Heart right ventricle (tissue), 16 donors: ENCODE measurements at places on chromosomes 12 and 14.

DNA sequence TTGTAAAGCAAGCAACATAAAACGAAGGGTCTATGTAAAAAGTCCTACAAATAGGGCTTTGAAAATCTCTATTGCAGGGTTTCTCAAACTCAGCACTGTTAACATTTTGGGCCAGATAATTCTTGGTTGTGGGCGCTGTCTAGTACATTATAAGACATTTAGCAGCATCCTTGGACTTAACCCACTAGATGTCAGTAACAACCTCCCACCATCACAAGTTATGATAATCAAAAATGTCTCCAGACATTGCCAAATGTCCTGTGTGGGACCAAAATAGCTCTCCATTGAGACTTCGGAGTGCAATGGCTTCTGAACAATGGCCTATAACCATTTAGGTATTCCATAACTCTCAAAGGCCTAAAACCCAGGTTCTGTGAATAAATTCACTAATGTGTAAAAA, 22.9 kb upstream of the DHRS7 start:
- DNase-seq: no peak

- DNase-seq: no peak
These were observed 47.6 kb upstream of the OVCH1 start for GRCh38 chr12:29545102-29545467.

GRCh38 chr12:16385782-16386646, 38.6 kb downstream of the MGST1 start:
- peak; percentile 16 for DNase-seq

- no peak for DNase-seq
These were observed 26.2 kb upstream of the TUNAR start for GRCh38 chr14:95850429-95850828.

GRCh38 chr14:105181549-105182295, 610 bp upstream of the NUDT14 start:
- DNase-seq: no peak

GRCh38 chr12:54355104-54355815, 9.0 kb downstream of the GPR84 start:
- DNase-seq: no peak

DNA sequence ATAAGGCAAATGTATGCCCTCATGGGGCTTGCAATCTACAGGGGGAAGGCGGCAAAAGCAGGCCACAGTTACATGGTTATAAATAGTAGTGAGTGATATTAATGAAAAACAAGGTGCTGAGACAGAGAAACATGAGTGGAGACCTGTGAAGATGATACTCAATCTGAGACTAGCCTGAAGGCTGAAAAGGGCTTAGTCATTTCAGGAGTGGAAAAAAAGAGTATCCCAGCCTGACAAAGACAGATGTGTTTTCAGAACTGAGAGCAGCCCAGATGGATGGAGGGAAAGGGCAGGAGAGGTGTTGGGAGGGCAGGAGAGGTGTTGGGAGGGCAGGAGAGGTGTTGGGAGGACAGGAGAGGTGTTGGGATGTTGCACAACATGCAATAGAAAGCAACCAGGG, 181.9 kb downstream of the C12orf42 start:
- DNase-seq: no peak

DNA sequence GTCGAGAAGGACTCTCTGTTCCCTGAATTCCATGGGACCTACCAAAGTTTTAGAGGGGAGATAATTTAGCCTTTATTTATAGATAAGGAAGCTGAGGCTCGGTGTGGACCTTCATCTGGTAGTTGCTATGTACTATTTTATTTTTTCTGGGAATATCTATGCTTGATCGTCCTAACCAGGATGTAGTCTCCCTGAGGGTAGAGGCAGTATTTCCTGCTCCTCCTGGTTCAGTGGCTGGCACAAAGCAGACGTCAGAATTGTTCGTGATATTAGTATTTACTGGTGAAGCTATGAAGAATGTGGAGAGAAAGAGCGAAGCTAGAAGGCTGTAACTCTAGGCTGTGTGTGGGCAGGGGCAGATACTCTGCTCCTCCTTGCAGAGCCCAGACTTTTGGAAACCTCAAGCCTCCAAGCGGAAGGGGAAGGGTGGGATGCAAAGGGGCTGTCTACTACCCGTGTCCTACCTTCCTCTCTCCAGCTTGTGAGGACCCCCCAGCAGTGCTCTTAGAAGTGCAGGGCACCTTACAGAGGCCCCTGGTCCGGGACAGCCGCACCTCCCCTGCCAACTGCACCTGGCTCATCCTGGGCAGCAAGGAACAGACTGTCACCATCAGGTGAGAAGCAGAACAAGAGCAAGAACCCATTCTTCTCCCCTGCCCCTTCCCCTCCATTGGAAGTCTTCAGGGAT, 1.4 kb downstream of the LRP10 start:
- DNase-seq: no peak

GRCh38 chr14:89509891-89510290, 92.9 kb upstream of the FOXN3 start:
- DNase-seq: no peak

GRCh38 chr12:25959071-25959961, 834 bp downstream of the RASSF8 start:
- DNase-seq: peak; percentile 60

DNA sequence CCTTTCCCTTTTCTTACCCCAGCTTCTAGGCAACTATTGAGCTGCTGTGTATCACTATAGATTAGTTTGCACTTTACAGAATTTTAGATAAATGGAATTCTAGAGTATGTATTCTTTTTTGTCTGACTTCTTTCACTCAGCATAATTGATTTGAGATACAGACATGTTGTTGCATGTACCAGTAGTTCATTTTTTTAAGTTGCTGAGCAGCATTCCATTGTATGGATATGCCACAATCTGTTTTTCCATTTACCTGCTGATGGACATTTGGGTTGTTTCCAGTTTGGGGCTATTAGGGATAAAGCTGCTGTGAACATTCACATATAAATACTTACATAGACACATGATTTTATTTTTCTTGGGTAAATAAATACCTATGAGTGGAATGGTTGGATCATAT, 135.7 kb downstream of the IGF1 start:
- no peak for DNase-seq

- DNase-seq: no peak
These were observed 43.0 kb upstream of the NTF3 start for GRCh38 chr12:5388581-5389535.

GRCh38 chr14:28766469-28766955, at the start of gene FOXG1:
FOXG1 (plus strand) TSS chr14:28766787; CDS start chr14:28767280, 493 bp downstream.
- DNase-seq: no peak

- no peak for DNase-seq
These were observed 77.5 kb upstream of the CPSF6 start for GRCh38 chr12:69161829-69162228.

GRCh38 chr12:53505086-53505485, 2.2 kb downstream of the NPFF start:
- DNase-seq: no peak

DNA sequence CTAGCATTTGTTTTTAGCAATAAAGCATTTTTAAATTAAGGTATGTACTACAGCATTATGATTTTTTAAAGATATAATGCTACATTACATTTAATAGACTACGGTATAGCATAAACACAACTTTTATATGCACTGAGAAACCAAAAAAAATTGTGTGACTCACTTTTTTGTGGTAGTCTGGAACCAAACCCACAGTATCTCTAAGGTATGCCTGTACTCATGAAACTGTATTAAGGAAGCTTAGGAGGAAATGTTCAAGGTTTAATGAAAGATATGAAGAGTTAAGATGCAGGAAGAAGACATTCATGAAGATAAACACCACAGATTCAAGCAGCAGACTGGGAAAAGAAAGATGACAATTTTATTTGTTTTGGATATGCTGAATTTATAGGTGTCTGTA, 51.7 kb downstream of the PPP1R12A start:
- no peak for DNase-seq

GRCh38 chr12:94329366-94329765, 130.3 kb downstream of the CEP83 start:
- DNase-seq: no peak
